AG10803 (cell line): ENCODE measurements at places on chromosomes 16 and 17.

DNA sequence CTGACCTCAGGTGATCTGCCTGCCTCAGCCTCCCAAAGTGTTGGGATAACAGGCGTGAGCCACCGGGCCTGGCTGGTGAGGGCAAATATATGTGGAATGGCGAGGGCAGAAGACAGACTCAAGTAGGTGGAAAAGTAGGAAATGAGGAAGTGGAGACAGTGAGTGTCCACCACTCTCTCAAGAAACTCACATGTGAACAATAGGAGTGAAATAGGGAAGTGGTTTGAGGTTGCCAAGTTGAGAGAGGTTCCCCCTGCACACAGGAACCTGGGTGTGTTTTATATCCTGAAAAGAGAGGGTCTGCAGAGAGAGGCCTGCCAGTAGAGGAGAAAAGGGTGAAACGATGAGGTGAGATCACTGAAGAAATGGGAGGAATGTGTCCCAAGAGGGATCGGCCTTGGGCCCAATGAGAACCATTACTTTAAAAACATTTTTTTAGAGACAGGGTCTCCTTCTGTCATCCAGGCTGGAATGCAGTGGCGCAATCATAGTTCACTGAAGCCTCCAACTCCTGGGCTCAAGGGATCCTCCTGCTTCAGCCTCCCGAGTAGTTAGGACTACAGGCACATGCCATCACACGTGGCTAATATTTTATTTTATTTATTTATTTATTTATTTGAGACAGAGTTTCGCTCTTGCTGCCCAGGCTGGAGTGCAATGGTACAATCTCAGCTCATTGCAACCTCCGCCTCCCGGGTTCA is 17.1 kb upstream of the CORO1A start:
- no peak for DNase-seq

GRCh38 chr16:85413691-85414663 is 199.1 kb upstream of the GSE1 start:
- DNase-seq, result no peak

DNA sequence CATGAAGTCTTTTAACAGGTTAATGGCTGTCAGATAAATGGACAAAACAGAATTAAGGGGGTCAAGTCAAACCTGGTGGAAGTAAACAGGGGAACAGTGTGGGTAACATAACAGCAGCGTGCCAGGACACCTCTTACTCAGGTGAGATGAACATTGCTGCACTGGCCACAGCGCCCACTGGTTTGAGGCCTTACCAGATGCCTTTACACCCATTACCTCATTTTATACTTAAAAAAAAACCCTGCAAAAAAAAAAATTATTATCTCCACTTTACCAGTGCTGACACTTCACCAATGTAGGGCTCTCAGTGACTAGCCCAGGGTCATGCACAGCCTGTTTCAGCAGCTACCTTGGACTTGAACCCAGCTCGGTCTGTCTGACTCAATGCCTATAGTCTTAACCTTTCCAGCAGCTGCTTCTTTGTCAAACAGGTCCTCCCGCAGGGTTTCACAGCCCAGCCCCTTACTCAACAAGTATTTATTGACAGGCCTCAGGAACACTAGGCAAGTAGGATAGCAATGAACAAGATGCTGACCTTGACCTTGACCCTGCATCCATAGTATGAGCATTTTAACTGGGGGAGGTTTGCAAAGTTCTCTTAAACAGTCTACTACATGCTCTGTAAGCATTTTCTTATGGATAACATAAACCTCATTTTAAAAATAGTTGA is 30.2 kb downstream of the CMTM3 start:
- no peak for DNase-seq

- no peak for DNase-seq
Observed at GRCh38 chr17:13874817-13875216, 194.5 kb upstream of the COX10 start.

- DNase-seq, result no peak
Observed at GRCh38 chr17:78338486-78339259, 21.2 kb downstream of the SOCS3 start.

DNA sequence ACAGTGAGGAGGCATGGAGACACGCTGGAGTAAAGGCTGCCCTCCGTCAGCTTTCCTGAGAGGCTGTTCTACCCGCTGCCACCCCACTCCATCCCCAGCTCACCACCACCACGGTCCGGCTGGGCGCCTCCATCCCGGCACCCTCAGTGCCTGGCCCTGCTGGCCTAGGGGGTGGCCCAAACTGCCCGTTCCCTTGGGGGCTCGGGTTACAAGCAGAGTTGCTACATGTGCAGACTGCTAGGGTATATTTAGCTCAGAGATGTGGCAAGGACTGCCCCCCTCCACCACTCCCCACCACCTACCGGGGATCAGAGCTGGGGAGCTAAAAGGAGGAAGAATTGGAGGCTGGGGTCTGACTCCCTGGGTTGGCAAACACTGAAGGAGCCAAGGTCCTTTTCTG is 4.1 kb downstream of the CACNB1 start:
- no peak for DNase-seq

DNA sequence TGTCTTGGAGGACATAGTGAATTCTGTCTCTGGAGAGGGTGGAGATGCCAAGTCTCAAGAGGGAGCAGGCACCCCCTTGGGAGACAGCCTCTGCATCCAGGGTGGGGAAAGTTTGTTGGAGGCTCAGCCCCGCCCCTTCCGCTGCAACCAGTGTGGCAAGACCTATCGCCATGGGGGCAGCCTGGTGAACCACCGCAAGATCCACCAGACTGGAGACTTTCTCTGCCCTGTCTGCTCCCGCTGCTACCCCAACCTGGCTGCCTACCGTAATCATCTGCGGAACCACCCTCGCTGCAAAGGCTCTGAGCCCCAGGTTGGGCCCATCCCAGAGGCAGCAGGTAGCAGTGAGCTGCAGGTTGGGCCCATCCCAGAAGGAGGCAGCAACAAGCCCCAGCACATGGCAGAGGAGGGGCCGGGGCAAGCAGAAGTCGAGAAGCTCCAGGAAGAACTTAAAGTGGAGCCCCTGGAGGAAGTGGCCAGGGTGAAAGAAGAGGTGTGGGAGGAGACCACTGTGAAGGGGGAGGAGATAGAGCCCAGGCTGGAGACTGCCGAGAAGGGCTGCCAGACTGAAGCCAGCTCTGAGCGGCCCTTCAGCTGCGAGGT is 5.2 kb downstream of the ZNF646 start:
- no peak for DNase-seq

GRCh38 chr16:68756239-68756915 is 19.3 kb downstream of the CDH1 start:
- no peak for DNase-seq
